ENCODE measurements at places on chromosomes 3 and 15.
A peak's percentile ranks its signal among the peaks of the same experiment; 100 is the strongest.

DNA sequence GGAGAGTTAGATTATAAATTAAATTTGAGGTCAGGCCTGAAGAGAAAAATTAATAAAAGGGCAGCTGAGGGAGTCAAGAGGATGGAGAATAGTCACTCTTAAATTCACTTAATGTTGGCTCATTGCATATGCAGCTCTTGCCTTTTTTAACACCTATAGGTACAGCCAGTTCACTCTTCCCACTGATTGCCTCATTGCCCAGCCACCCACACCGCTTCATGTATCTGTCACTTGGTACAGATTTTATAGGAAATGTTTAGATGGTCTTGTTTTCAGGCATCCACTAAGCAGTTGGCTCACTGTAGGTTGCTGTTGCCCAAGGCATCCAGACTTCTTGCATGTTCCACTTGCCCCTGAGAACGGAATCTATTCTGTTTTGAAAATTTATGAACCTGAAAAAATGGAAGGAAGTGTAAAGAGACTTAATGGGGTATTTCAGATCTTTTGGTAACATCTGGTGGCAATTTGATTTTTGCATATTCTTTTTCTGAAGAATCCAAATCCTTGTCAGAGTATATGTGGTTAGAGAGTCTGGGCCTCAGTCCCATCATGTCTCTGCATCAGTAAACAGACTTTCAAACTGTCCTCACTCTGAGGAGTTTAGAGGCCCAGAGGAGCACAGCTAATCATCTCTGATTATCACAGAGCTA, 151.9 kb downstream of the RBPMS2 start:
- DNase-seq: no peak

GRCh38 chr3:196050597-196050996, 31.3 kb downstream of the TFRC start:
- no peak for DNase-seq

DNA sequence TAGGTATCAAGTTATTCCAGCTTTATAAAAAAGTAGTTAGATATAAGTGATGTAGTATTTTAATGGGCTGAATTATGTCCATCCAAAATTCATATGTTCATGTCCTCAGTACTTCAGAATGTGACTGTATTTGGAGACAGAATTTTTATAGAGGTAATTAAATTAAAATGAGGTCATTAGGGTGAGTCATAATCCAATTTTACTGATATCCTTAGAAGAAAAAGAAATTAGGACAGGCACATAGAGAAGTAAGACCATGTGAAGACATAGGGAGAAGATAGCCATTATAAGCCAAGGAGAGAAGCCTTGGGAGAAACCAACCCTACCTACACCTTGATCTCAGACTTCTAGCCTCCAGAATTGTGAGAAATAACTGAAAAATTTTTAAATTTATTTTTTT, 30.3 kb downstream of the RAP2B start:
- DNase-seq: no peak

DNA sequence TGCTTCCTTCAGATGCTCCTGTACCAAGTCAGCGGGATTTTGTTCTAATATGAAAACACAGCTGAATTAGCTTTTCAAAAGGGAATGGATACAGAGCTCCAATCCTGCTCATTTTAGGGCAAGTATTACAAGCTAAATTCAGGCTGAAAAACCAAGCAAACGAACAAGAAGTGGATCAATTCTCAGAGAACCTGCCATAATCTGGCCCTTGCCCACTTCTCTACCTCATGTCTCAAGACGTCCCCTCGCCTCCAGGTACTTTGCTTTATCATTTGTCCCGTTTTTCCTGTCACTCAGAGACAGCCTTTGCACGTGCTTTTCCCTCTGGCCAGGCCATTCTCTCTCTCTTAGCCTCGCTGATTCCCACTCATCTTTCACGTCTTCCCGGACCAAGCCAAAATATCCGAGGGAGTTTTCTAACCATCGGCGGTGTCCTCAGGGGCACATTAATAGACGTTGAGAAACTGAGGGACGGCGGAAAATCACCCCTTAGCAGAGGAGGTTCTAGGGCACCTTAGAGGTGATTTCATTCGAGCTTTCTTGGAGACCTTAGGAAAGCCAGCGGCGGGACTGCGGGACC, 654 bp downstream of the SUSD5 start:
- no peak for DNase-seq

GRCh38 chr3:33317963-33318709, 40.9 kb downstream of the FBXL2 start:
- DNase-seq: no peak

GRCh38 chr15:39665629-39666250, 84.9 kb downstream of the THBS1 start:
- no peak for DNase-seq

DNA sequence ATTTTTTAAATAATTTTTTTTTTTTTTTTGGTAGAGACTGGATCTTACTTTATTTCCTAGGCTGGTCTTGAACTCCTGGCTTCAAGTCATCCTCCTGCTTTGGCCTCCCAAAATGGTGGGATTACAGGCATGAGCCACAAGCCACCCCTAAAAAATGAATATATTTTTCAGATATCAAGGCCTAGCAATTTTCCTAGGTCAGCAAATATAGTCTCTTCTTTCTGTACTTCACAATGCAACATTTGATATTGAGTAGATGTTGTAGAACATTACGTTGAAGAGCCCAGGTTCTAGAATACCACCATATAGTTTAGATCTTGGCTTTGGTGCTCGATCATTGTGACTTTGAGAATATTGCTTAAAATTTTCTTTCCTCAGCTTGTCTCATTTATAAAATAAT, 437.9 kb downstream of the CNTN4 start:
- no peak for DNase-seq

GRCh38 chr3:69044608-69045007, 7.5 kb downstream of the TMF1 start:
- DNase-seq: no peak

GRCh38 chr3:195906865-195907683, 1.3 kb downstream of the TNK2 start:
- peak; percentile 47 for DNase-seq

DNA sequence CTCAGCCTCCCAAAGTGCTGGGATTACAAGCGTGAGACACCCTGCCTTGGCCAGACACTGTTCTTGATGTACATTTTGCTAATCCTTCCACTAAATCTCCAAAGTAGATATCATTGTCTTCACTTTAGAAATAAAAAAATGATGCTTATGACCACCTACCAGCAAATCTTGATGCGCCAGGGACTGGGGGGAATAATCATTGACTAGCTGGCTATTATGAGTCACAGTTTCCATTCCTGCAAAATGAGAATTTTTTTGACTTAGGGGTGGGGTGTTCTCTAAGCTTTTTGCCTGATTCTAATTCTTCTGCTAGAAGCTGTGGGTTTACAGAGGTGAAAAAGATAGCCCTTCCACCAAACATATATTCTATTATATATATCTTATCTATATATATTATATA, 17.1 kb upstream of the RFC4 start:
- DNase-seq: no peak

DNA sequence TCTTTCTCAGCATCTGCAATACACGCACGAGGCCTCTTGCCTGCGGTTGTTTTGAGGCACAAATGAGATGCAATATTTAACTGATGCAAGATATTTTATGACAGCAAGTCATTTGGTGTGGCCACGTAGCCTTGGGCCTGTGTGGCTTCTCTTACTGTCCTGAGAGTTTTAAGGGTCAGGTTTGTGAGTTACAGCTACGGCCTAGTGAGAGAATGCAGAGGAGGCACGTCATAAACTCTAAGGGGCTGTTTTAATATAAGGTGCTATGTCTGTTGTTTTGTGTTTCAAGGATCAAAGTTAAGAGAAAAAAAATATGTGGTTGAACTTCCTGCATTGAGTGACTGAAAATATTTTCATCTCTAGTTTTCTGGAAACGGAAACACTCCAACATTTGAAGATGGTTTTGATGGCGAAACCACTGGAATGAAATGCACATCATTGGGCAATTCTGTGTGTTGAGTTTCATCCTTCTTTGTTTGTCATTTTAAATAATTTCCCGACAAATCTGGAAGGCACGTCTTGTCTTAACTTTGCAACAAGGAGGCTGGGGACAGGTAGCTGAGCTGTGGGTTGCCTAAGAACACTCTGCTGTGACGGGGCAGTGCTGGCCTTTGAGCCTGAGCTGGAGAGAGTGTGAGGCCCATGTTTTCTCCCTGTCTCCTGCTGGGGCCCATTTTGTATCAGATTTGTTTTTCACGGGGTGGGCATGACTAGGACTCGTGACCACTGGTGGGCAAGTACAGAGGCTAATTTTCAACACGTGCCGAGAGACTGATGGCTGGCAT, 5.1 kb downstream of the APBA2 start:
- DNase-seq: no peak

DNA sequence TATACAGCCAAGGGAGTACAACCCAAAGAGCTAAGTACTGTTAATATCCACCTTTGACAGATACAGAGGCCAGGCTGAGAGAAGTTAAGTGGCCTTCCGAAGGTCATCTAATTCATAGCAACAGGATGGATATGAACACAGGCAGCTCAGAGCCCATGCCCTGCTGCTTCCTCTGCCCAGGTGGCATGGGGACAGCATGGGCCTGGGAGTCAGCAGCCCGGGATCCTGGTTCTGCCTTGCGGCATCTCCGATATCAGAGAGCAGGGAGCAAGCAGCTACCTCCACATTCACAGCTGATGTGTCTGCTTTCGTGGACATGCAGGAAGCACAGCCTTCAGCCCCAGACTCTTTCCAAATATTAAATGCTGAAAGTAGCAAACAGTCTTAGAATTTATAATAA, 55.6 kb downstream of the STARD5 start:
- no peak for DNase-seq

DNA sequence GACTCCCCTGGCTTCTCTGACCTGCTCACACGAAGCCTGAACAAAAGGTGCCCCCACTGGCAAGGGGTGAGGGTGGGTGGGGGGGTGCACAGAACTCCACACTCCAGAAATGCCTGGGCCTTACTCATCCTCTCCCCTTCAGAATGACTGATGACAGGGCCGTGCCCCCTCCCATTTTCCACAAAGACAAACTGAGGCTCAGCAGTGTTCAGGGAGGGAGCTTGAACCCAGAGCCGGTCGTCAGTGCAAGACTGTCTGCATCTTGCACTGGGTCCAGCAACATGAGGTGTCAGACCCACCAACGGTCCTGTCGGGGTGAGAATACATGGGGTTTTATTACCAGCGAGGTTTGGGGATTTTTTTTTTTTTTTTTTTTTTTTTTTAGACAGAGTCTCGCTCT, 15.3 kb downstream of the IGDCC3 start:
- DNase-seq: no peak

GRCh38 chr15:80735344-80735743, 40.2 kb downstream of the ABHD17C start:
- DNase-seq: no peak

DNA sequence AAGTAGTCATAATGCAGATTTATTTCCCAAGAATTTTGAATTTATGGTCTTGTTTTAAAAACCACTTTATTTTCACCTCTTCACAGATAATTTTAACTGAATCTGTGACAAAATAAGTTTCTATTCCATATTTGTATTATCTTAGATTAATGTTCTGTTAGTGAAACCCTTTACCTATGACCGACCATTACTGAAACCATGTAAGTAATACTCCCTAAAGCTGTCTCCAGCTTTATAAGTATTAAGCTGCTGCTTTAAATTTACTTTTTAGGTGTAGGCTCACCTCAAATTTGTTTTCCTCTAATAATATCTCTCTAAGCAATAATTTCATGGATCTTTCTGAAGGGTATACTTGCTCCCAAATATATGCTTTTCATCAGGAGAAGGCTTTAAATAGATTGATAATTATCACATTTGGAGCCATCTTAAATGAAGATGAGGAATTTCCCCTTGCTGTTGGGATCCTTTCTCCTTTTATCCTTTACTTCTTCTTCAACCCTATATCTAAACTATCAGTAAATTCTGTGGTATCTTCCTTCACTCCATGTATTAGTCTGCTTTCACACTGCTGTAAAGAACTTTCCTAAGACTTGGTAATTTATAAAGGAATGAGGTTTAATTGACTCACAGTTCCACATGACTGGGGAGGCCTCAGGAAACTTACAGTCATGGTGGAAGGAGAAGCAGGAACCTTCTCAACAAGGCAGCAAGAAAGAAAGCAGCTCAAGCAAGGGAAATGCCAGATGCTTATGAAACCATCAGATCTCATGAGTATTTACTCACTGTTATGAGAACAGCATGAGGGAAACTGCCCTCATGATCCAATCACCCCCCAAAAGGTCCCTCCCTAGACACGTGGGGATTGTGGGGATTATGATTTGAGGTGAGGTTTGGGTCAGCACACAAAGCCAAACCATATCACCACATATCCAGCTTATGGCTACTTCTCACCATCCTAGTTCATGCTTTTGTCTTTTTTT, 92.3 kb upstream of the P2RY1 start:
- no peak for DNase-seq

DNA sequence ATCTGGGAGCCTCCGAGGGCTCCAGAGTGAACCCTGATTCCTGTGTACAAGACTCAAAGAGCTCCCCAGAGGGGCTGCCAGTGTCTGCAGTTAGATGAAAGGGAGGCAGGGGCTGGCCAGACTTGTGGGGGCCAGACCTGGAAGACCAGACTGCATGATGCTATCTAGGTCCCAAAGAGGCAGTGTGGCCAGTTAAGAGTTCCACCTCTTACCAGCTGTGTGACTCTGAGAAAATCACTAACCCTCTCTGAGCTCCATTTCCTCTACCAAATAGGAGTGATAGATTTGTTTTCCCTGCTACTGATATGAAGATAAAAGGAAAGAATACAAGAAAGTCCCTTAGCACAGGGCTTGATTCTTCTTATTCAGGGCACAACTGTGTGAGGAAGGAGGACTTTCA, 29.0 kb downstream of the ACSBG1 start:
- DNase-seq: no peak

- no peak for DNase-seq
Observed at GRCh38 chr3:149473357-149474249, 894 bp upstream of the TM4SF4 start.

- no peak for DNase-seq
Observed at GRCh38 chr15:25684521-25685431, 178.4 kb downstream of the ATP10A start.

DNA sequence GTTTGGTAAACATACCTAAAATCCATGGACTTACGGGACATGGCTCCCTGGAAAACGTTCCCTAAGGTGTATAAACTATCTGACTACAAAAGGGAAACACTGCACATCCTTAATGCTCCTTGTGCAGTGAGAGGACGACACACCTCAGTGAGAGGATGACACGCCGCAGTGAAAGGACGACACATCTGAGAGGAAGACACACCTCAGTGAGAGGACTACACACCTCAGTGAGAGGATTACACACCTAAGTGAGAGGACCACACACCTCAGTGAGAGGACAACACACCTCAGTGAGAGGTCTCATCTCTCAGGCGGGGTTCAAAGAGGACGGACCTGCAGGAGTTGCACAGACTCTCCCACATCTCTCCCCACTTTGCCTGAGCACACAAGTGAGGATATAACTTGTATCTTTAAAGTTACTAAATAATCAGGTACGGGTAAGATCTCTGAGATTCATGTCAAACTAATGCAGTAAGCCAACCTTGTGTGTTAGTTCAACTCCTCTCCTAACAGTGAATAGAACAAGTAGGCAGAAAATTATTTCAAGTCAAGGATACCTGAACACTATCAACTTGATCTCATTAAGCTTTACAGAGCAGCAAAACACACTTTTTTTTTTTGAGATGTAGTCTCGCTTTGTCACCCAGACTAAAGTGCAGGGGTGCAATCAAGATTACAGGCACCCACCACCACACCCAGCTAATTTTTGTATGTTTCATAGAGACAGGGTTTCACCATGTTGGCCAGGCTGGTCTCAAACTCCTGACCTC, 32.1 kb downstream of the HERC2 start:
- DNase-seq: no peak

- no peak for DNase-seq
Observed at GRCh38 chr15:55256281-55257011, 33.2 kb downstream of the RAB27A start.
